ENCODE measurements at places on chromosomes 5 and 9.

- peak; percentile 87 for DNase-seq
Measured at GRCh38 chr5:35853631-35854030, 3.1 kb upstream of the IL7R start.

DNA sequence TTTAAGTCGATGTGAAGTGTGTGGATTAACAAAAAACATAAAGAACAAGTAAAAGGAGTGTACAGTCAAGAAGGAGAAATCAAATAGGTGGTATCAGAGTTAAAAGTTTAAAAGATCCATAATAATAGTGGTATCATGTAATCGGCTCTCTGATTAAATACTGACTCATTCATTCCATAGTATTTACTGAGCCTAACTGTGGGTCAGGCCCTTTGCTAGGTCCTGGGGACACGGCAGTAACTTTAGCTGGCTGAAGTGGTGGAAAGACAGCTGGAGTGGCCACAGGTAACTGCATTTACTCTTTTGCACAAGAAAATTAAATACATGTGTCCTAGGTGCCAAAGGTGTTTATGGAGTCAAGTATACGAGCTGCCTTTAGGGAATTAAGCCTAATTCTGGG is 124.0 kb downstream of the GNAQ start:
- no peak for DNase-seq

DNA sequence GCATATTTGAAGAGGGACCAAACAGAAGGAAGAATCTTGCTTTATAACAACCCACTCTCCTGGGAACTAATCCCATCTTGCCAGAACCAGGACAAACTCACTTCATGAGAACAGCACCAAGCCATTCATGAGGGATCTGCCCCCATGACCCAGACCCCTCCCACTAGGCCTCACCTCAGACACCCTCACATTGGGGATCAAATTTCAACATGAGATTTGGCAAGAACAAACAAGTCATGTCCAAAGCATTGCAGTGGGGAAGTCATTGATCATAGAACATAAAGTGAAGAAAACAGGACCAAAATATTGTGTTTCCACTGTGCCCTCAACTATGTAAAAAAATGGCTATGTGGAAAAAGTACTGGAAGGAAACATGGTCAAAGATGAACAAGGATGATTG is 43.9 kb downstream of the MAP1B start:
- DNase-seq = no peak

- no peak for DNase-seq
Measured at GRCh38 chr9:16131264-16131663, 578.4 kb downstream of the CCDC171 start.

GRCh38 chr5:131224387-131225201 is 39.3 kb upstream of the CDC42SE2 start:
- DNase-seq = peak; percentile 22

DNA sequence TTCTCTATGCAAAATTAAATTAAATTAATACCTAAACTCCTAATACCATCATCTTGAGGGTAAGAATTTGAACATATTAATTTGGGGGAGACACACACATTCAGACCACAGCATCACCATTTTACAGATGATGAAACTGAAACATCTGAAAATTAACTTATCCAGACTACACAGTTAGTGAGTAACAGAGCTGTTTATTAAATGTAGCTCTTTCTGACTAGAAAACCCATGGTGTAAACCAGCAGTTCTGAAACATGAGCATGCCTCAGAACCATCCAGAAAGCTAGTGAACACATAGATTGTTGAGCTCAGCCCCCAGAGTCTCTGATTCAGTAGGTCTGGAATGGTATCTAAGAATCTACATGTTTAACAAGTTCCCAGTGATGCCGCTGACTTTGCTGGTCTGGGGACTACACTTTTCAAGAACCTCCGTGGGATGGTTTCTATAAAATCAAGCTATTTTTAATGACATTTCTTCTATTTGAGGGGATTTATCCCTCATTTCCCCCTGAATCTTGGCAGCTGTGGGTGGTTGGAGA is 113.5 kb downstream of the RORB start:
- no peak for DNase-seq
